ENCODE measurements at places on chromosomes 6 and 20. TPM values are rescaled to one million over a fixed set of nuclear protein-coding genes. Genes with fewer than 3 reads are reported as not detected.

Gene ENPP5
- total RNA-seq: not detected

Gene PGC
- not detected for total RNA-seq

Gene TMEM30A
- total RNA-seq: 50.2 TPM

Gene DSP
- total RNA-seq: 0.08 TPM

DNA sequence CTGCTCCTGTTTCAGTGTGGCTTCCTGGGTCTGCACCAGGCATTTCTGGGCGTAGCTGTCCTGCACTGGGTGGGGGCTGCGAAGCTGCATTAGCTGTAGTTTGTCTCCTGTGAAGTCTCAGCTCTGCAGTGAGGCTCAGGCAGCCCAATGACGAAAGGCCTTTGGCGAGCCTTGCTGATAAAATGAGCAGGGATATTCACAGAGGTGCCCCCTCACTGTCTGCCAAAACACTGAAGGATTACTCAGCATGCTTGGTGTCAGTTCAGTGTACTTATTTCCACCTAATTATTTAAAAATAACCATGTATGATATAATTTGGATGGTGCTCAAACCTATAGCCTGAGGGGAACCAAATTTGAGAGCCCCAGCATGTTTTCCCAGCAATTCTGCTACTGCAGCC lies 73.5 kb downstream of the ECT2L start:
- no peak for DNase-seq

- DNase-seq: no peak
These were observed 163.2 kb downstream of the PDE7B start for GRCh38 chr6:136014454-136015437.
